Activated T-helper 2 cell treated with anti-CD3 and anti-CD28 coated beads, Interferon-gamma antibody, Interleukin-2, Interleukin-4, amounts not matched to agents 10 μg/mL and 5 μg/mL and 100 μg/mL, durations not matched to agents 14 hours and 24 hours and 36 hours (primary cell): ENCODE measurements at places on chromosomes 5 and 9. TPM values are rescaled to one million over a fixed set of nuclear protein-coding genes. Genes with fewer than 3 reads are reported as not detected.

DNA sequence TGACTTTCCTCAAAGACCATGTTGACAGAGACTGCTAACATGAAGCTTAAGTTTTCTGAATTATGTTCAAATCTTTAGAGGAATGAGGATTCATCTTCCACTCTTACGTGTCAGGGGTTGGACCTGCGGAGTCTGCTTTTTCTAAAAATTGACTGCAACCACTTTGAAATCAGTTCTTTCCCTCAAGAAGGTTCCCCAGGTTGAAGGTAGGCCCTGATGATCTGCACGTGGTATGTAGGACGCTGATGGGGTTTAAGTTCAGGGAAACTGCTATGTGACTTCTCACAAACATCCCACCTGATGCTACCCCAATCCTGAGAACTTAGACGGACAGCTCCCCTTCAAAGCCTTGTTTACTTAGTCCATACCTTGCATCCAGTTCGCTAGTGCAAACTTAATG is 7.2 kb downstream of the RACK1 start:
- DNase-seq, result no peak

DNA sequence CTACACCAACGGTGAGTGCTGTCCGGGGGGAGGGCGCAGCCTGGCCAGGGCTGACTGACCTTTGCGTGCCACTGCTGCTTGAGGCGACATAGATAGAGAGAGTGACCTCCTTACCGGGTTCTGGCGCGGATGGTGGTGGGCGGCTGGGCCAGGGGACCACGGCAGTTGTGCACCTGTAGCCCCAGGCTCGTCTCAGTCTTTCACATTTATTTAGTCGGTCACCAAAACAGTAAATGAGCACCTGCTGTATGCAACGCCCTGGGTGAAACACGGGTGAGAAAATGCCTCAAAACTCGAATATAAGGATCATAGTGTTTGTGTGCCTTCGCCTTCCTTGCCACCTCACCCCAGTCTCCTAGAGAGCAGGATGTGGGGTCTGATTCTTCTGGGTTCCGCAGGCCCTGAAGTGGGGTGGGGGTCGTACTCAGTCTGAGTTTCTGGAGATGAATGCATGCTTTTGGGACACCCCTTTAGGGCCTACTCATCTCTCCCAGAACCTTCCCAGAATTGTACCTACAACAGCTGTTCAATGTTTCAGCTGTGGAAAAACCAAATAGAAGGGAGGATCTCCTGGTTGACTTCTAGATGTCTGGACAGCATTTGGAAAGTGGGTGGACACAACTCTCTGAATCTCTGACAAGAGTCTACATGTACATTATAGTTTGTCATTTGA is 714 bp downstream of the SEC24A start:
- DNase-seq, result peak; percentile 21

GRCh38 chr5:89128906-89129625 is 246.1 kb upstream of the MEF2C start:
- no peak for DNase-seq

- DNase-seq, result no peak
Observed at GRCh38 chr5:27568811-27569210, 530.4 kb upstream of the CDH9 start.

DNA sequence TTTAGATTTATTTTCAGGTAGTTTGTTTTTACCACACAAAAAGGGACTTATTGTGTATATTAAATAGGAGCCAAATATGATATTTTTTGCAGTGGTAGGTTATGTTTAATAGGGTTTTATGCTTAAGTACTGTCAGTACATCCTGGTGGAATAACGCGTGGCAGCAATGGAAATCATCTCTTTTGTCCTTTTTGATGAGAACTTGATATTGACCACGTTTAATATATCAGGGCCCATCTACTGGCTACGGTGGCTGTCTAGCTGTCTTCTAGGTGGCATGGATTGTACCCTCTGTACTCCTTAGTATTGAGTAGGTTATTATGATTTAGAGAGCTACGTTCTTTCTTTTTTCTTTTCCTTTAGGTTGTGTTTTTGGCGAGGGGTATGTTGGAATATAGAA is 2.6 kb downstream of the BASP1 start:
- DNase-seq, result no peak

DNA sequence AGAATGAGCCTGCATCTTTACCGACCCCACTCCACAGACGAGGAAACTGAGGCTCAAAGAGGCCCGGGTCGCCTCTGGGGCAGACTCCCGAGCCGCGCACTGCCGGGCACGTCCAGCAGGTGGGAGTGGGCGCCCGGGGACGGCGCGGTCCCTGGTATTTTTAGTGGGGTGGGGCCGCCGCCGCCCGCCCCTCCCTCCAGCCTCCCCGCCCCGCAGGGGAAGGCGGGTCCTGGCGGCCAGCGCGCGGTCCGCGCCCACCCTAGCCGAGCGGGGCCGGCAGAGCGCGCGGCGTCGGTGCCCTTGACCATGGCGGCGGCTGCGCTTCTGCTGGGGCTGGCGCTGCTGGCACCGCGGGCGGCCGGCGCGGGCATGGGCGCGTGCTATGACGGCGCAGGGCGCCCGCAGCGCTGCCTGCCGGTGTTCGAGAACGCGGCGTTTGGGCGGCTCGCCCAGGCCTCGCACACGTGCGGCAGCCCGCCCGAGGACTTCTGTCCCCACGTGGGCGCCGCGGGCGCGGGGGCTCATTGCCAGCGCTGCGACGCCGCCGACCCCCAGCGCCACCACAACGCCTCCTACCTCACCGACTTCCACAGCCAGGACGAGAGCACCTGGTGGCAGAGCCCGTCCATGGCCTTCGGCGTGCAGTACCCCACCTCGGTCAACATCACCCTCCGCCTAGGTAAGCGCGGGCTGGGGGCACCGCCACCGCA is at the start of gene LAMC3:
Gene LAMC3, plus strand, starts transcription at position 266 of the 710 bp plus-strand sequence. Its CDS starts 41 bp downstream, at position 307.
- no peak for DNase-seq

DNA sequence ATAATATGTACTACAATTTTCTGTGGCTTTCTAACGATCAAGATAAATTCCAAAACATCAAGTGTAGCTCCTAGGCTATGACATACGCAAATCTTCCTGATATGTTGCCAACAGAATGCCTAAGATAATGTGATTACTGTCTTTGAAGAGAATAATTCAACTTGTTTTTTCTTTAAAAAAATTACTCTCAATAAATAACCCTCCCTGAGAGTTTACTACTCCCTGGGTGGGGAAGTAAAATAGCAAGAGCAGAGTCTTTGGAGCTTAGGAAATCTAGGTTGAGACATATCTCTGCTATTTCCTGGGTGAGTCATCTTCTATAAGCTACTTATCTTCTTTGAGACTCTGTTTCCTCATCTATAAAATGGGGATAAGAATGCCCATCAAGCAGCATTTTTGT is 201.2 kb downstream of the ACTL7B start:
- DNase-seq, result no peak

- DNase-seq, result no peak
Observed at GRCh38 chr9:2939368-2939767, 95.5 kb upstream of the PUM3 start.

DNA sequence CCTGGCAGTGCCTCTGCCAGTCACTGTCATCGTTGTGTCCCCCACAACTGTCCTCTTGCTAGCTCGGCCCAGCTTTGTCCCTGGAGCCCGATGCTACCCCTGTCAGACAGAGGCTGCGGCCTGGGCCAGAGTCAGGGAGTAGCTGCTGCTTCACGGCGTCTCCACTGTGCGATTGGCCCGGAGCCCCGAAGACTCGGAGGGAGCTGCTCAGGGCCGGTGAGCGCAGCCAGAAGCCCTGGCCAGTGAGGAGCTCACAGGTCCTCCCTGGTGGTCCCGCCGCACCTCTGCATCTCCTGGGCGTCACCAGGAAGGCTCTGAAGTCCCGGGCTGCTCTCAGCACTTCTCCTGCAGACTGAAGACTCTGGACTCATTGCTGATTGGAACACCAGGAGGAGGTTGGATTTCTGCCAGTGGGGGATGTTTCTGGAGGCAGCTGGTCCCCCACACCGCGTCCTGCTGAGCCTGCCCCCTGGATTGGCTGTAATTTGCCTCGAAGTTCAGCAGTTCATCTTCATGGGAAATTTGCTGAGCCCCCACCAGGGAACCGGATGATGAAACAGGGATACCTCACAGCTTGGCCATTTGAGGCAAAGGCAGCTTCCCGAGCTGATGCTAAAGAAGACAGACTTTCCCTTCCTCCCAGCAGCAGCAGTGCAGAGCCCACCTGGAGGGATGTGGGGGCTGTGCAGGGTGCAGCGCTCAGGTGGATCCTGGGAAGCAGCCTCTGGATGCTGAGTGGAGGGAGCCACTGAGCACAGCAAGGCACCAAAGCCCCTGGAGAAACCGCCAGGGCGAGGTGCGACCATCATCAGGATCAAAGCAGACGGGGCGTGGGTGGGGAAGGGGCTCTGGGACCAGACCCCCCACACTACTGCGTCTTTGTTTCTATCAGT is 45.6 kb downstream of the USP20 start:
- no peak for DNase-seq

GRCh38 chr5:29795096-29795652 is 1398.3 kb upstream of the CDH6 start:
- no peak for DNase-seq

GRCh38 chr5:75525344-75525743 is 13.7 kb downstream of the POLK start:
- no peak for DNase-seq

GRCh38 chr5:129509363-129509975 is 49.4 kb downstream of the ADAMTS19 start:
- no peak for DNase-seq

- DNase-seq, result no peak
Observed at GRCh38 chr5:127969002-127969401, 114.6 kb upstream of the SLC12A2 start.

DNA sequence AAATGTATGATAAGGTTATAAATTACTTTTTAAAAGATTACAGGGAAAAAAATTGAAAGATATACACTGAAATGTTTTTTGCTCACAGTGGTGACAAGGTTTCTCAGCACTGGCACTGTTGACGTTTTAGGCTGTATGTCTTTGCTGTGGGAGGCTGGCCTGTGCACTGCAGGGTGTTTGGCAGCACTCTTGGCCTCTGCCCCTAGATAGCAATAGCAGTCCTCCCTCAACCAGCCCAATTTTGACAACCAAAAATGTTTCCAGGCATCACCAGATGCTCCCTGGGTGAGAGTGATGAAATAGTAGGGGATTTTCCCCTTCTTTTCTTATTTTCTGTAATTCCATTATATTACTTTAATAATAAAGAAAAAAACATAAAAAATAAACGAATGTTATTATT is 3.3 kb downstream of the CD274 start:
- no peak for DNase-seq

- DNase-seq, result no peak
Observed at GRCh38 chr9:100441911-100442361, 15.0 kb downstream of the MSANTD3 start.

GRCh38 chr9:14788846-14789245 is 66.3 kb upstream of the CER1 start:
- DNase-seq, result no peak

GRCh38 chr5:168529374-168530234 is 499 bp downstream of the FBLL1 start:
- no peak for DNase-seq

DNA sequence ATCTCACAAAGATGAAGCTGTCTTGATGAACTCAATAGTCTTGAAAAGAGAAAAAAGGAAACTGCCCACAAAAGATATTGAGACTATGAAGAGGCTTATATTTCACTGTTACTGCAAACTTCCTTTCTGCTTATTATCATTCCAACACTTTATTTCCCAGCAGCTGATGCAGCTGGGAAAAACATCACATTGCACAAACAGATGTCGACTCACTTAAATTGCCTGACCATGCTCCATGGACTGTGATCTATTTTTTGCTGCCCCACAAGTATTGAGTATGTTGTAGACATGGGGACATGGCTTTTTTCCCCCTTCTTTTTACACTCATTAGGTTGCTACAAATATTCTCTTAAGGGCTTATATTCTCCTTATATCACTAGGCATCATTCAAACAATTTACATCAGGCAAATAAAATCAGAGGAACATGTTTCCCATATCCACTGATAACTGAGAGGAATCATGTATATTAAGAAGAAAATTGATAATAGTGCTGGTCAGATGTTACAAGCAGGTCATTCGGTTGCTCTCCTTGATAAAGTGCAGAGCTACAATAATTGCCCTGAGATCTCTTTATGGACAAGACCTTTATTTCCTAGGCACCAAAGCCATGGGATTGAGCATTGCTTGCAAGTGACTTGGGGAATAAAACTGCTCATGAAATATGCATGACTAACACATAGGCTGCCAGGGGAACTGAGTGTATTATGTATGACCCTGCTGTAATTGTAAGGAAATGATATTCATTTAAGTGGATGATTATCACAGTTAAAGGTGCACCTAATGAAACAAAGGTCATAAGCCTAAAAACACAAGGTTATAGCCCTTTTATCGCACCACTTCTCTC is 509.9 kb downstream of the ZNF608 start:
- DNase-seq, result no peak

GRCh38 chr9:79562749-79563386 is 8.9 kb upstream of the TLE4 start:
- DNase-seq, result no peak

DNA sequence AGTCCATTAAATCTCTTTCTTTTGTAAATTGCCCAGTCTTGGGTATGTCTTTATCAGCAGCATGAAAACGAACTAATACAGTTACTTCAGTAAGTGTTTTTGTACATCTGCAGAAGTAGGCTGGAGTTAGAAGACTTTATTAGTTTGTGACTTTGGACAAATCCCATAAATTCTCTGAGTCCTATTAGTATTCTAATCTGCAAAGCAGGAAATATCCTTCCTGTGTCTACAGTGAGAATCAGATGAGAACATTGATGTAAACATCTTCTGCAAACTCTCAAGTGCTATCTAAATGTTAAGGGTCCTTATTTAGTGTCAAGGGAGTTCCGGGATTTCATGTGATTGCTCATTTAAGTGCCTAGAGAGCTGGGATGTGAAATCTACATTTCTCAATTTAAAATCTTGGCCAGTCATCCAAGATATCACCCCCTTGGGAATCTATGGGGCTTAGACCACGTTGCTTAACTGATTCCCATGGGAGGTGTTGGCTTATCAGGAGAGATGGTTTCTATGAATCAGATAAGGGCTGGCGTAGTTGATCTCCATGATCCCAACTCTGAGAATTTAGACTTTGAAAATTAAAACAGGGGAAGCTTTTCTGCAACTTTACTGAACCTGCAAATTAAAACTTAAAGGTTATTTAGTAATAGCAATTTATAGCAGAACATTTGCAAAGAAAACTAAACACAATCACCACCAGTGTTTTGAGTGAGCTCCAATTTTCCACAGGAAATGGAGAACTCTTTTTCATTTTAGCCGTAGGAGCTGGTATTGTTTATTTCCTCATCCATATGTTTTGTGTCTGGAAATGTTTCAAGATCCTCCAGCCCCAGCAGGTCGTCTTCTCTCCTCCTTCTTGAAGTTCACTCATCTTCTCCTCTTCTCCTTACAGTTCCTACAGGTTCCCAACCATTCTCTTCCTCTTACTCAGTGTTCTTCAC is 241.6 kb upstream of the CD180 start:
- DNase-seq, result no peak

MVB12B gene
- 0.23 and 0.50 TPM in 2 replicates for total RNA-seq

HMGCS1 gene
- total RNA-seq, result 232 and 233 TPM in 2 replicates

COL5A1 gene
- 0.11 TPM in 1 of 2 replicates, not detected in the other for total RNA-seq

STOM gene
- 18.9 and 21.0 TPM in 2 replicates for total RNA-seq

PLAC8L1 gene
- 0.71 and 0.74 TPM in 2 replicates for total RNA-seq

SCGB3A2 gene
- not detected in 2 replicates for total RNA-seq

SLC4A9 gene
- total RNA-seq, result 0.18 TPM in 1 of 2 replicates, not detected in the other

PCDHA13 gene
- not detected in 2 replicates for total RNA-seq
